ENCODE measurements at places on chromosomes 1 and 21.
A peak's percentile ranks its signal among the peaks of the same experiment; 100 is the strongest.

DNA sequence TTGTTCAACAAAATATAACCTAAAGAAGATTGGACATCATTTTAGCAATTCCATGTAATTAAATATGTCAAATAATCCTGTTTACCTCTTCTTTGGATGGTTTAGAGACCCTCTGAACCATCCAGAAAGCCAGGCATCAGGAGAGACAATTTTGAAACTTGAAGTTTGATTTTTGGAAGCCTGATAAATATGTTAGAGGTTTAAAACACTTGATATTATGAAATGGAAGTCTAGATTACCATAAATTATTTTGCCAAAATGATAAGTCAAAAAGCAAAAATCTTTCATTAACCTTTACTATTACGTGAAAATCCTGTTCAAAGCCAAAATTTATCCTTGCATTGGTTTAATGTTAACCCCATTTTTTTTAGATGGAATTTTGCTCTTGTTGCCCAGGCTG is 43.5 kb downstream of the CCDC30 start:
- no peak for DNase-seq

GRCh38 chr1:116988248-116988647 is 13.3 kb upstream of the CD101 start:
- DNase-seq, result no peak

DNA sequence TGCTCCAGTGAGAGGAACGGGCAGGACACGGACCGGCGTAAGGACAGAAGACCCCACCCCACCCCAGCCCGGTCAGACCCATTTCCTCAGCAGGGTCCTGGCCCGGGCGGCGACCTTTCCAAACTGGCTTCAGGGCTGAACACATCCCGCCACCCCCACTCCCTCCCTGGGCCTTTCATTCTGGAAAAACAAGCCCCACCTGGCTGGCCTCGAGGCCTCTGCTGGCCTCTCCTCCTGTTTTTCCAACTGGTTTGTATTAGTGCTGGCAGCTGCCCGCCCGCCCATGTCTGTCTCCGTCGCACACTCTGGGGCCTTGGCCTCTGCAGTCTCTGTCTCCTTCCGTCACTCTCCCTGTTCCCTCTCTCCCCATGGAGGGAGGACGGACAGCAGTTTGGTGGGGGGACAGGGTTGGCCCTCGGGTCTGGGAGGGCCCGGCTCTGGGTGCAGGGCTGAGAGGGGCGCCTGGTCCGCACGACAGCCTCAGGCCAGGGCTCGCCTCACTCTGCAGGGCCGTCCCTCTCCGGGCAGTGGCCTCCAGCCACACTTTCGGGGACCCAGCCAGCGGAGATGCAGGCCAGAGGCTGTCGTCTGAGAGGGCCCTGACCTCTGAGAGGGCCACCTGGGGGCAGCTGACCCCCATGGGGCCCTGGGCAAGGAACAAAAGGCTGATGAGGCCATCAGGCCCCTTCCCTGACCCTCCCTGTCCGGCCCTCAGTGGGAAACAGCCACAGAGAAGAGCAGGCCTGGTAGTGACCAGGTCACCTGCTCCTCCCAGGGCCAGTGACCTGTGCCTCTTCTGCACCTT is 1.5 kb upstream of the MXRA8 start:
- DNase-seq, result no peak

- DNase-seq, result no peak
Observed at GRCh38 chr1:27858072-27858948, 14.0 kb upstream of the THEMIS2 start.

GRCh38 chr1:215844266-215844665 is 277.2 kb downstream of the KCTD3 start:
- DNase-seq, result no peak

- DNase-seq, result no peak
Observed at GRCh38 chr1:209354840-209355165, 228.7 kb upstream of the CAMK1G start.

DNA sequence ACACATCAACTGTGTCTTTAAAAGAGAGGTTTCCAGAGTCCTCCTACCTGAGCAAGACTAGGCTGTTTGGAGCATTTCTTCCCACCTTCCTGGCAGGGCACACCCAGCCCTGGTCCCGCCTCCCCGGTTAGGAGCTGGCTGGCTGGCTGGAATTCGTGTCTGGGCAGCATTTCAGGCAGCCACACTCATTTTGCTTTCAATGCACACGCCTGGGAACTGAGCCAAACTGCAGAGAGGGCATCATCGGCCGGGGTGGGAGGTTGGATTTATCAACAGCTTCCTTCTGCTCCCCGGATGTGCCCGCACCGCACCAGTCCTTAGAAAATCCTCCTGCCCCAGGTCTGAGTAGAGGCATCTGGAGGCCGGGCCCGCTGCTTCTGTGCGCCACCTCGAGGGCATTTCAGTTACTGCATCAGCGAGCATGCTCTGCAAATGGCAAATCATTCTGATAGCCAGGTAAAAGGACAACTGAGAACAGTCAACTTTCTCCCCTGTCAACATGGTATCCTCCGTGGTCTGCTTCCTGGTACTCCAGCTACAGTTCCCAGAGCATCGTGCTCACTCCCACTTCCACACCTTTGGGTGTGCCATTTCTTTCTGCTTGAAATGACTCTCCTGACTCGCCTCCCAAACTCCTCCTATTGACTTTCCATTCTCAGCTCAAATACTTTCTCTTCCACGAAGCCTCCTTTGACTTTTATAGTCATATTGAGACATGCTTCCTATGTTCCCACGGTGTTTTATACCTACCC is 20.6 kb downstream of the TCEA3 start:
- DNase-seq, result peak; percentile 70

GRCh38 chr1:112209493-112209892 is 186.5 kb upstream of the CTTNBP2NL start:
- no peak for DNase-seq

DNA sequence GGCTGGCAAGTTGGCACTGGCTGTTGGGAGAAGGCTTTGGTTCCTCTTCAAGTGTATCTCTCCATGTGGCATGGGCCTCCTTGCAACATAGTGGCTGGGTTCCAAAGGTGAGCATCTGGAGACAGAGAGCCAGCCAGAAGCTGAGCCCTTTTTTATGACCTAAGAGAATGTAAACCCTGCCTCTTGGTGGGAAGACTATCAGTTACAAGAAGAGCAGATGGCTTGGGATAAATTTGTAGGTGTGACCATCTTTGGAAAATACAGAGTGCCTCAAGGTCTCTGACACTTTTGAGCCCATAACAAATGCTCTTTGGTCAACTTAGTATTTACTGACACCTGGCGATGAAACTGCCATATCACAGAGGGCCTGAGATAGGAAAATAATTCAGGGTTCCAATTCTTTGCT is 31.4 kb upstream of the PRELP start:
- no peak for DNase-seq

GRCh38 chr1:214550013-214550856 is 1.2 kb downstream of the PTPN14 start:
- no peak for DNase-seq

GRCh38 chr1:15410223-15410883 is 665 bp downstream of the EFHD2 start:
- no peak for DNase-seq
